Heart right ventricle (tissue), 16 donors: ENCODE measurements at places on chromosomes 6 and 20. TPM values are rescaled to one million over a fixed set of nuclear protein-coding genes. Genes with fewer than 3 reads are reported as not detected.

Gene SMLR1
- polyA plus RNA-seq: not detected

DNA sequence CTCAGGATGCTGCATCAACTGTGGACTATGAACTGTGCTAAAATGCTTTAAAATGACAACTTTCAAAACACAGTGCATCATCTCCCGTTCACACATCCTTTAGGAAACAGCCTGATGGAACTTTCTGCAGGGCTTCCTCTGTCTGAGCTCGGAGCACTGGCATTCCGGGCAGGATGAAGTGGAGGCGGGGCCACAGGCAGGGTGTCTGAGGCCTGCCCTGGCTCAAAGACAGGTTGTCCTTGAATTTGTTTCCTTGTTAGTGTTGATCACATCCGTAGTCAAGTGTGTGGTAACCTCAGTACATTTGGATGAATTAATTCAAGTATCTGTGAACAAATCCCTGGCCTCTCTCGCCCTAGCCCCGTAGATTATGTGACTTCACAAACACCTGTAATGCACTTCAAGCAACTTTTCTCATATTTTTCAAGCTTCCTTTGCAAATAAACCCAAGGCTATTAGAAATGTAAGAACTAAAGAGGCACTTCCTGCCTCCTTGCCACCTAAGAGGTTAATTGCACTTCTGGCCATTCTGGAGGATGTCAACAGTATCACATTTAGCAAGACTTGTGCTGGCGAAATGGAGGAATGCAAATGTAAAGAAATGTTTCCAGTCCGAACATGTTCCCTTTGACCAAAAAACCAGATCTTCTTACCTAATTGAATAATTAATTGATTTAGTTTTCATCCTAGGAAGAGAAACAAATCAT is 3.1 kb downstream of the CD93 start:
- DNase-seq: peak; percentile 75

Gene ARG1
- polyA plus RNA-seq: 0.10 TPM

Gene ADGRB3
- polyA plus RNA-seq: 0.77 TPM

- DNase-seq: no peak
Observed at GRCh38 chr20:51651921-51652549, 109.5 kb upstream of the NFATC2 start.

DNA sequence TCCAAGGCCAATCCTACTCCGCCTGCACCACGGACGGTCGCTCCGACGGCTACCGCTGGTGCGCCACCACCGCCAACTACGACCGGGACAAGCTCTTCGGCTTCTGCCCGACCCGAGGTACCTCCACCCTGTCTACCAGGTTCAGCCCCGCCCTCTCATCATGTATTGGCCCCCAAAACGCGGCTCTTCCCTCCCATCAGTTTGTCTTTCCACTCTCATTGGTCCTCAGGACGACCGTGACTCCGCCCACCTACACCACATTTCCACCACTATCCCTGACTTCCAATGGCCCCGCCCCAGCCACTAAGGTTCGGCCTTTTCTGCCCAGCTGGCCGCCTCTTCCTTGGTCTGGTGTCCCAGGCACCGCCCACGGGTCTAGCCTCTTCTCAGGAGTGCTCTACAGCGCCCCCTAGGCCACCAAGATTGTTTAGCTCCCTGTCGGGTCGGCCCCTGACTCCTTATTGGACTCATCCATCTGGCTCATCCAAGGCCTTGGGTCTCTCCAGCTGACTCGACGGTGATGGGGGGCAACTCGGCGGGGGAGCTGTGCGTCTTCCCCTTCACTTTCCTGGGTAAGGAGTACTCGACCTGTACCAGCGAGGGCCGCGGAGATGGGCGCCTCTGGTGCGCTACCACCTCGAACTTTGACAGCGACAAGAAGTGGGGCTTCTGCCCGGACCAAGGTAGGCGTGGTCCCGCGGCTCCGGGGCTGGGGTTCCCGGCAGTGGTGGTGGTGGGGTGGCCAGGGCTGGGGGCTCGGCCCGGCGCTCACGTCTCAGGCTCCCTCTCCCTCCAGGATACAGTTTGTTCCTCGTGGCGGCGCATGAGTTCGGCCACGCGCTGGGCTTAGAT is 3.1 kb downstream of the MMP9 start:
- peak; percentile 47 for DNase-seq

DNA sequence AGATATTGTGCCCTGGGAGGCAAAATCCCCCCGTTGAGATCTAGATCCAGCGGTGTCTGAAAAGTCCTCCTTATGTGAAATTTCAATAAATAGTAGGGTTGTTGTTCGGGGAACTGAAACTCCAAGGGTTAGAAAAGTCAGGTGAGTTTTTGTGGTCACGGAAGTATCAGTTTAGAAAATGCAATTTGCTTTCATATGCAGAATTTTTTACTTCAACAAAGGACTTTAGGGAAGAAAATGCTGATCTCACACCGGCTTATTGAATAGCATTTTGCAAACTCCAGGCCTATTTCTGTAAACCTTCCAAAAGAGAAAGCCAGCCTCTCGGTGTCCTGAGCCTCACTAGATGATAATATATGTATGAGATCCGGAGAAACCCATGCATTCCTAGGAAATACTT is 254.7 kb downstream of the TSHZ2 start:
- DNase-seq: no peak

DNA sequence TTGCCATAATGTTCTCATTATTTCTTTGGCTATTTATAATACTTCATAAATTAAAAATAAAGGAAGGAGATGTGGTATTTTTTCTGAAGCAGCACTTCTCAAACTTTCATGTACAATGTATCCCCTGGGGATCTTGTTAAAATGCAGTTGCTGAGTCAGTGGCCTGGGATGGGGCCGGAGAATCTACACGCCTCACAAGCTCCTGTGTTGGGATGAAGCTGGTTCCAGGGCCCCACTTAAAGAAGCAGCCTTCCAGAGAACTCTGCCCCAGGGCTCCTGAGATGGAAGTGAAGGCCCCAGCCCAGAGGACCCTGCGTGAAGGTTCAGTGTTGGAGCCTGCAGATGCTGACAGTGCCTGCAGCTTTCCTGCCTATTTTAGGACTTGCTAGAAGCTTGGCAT is 40.1 kb upstream of the SLC23A2 start:
- DNase-seq: no peak

- no peak for DNase-seq
Observed at GRCh38 chr6:25311331-25311840, 32.2 kb downstream of the CARMIL1 start.

DNA sequence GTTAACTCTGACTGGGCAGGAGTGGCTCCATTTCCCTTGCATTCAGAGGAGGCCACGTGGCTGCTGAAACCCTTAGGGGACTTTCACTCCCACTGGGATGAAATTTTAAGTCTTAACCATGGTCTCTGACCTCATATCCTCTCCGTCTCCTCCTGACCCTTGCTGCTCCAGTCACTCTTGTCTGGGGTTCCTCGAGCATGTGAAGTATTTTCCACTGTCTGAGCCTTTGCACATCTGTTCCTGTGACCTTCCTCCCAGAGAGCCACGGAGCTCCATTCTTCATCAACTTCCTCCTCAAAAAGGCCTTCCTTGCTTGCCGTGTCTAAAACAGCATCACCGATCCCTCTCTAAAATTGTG is 153.0 kb upstream of the UST start:
- DNase-seq: peak; percentile 50

DNA sequence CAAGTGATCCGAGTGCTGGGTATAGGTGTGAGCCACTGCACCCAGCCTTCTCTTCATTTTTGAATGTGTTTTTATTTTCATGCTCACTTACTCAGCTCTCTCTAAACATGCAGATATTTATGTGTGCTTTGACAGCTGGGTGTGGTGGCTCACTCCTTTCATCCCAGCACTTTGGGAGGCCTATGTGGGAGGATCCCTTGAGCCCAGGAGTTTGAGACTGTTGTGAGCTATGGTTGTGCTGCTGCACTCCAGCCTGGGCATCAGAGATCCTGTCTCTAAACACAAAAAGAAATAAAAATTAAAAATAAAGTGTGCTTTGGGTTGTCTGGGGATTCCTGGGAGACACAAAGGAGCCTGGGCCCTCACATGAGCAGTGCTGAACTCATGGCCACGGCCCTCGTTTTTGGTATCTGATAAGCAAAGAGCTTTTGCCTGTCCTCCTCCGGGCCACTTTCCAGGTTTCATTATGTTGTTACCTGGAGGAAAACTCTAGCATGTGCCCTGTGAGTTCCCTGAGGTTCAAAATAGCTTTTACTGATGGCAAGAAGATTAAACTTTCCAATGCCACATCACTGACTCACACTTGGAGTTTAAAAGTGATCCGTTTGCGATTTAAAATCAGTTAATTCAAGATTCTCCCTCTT is 78.5 kb downstream of the CD164 start:
- no peak for DNase-seq

GRCh38 chr20:10524643-10525042 is 89.5 kb downstream of the SLX4IP start:
- no peak for DNase-seq

- DNase-seq: no peak
Observed at GRCh38 chr6:112118034-112118433, 30.6 kb downstream of the FAM229B start.

DNA sequence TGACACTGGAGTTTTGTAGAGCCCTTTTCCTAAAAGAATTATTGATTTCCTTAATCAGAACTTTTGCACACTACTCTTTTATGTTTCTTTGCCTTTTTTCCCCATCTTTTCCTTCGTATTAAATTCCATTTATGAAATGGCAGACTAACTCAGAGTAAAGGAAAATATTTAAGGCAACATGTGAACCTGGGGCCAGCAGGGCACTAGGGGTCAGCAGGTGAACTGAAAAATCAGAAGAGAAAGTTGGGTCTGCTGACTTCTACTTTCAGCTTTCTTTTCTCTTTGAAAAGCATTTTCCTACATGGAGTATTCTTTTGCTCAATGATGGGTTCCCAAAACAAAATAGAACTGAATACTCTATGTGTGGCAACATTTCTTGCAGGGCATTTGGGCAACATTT is 226.6 kb upstream of the EXOC2 start:
- DNase-seq: no peak

DNA sequence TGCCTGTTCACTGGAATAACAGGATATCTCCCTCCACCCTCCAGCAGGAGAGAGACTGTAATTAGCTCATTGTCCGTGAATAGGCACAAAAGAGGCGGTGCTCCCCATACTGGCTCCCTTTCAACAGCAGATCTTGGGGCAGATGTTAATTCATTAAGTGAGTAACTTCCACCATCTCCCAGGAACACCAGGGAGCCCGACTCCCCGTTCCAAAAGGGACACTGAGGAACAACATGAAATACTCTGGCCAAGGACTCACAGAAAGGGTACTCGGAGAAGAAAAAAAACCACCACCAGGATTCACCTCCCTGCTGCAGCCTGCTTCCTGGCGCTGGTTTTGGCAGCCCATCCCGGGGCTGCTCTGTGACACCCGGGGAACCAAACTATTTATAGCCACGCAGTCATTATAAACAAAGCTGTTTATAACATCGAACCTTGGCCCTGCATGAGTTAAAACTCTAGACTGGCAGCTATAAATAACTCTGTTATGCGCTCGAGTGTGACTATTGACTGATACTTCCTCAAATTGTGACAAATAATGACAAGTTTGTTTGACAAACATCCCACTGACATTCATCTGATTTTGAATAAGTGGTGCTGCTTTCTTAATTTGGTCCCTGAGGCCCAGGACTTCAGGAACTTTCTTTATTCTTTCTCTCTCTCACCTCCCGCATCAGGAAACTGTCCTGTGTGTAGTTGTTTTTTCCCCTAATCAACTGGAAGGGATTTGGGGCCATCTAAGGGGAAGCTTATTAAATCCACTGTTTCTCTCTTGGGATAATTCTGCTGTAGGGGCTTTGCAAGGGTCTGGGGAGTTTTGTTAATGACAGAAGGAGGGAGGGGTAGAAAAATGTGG is 521.6 kb downstream of the CD83 start:
- peak; percentile 67 for DNase-seq

Gene BTN1A1
- polyA plus RNA-seq: not detected

- no peak for DNase-seq
Observed at GRCh38 chr6:10690651-10691445, 3.6 kb downstream of the C6orf52 start.

GRCh38 chr6:5663259-5663658 is 343.5 kb downstream of the NRN1 start:
- DNase-seq: no peak

- no peak for DNase-seq
Observed at GRCh38 chr20:4151991-4152695, 136.8 kb upstream of the RNF24 start.

GRCh38 chr6:52087498-52087999 is at the start of gene PKHD1:
PKHD1 (minus strand) TSS chr6:52087613; CDS start chr6:52084933, 2,680 bp downstream.
- no peak for DNase-seq

- DNase-seq: no peak
Observed at GRCh38 chr6:15593798-15594197, 69.0 kb downstream of the DTNBP1 start.

DNA sequence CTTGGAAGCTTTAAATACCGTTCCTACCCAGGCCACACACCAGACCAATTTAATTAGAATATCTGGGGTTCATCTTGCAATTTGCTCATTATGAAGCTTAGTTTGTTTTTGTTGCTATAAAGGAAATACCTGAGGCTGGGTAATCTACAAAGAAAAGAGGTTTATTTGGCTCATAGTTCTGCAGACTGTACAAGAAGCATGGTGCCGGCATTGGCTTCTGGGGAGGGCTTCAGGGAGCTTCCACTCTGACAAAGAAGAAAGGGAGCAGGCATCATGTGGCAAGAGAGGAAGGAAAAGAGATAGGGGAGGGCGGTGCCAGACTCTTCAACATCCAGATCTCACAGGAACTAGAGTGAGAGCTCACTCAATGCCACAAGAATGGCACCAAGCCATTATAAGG is 73.6 kb downstream of the RNF182 start:
- no peak for DNase-seq

Gene NHLRC1
- 0.73 TPM for polyA plus RNA-seq

Gene NOTCH4
- 33.0 TPM for polyA plus RNA-seq

- peak; percentile 79 for DNase-seq
Observed at GRCh38 chr20:11204926-11205768, 531.3 kb upstream of the JAG1 start.

Gene SPATA25
- polyA plus RNA-seq: 0.65 TPM

GRCh38 chr6:7541175-7542064 is at the start of gene DSP:
DSP (plus strand) TSS chr6:7541671; CDS start chr6:7541916, 245 bp downstream.
- peak; percentile 76 for DNase-seq

DNA sequence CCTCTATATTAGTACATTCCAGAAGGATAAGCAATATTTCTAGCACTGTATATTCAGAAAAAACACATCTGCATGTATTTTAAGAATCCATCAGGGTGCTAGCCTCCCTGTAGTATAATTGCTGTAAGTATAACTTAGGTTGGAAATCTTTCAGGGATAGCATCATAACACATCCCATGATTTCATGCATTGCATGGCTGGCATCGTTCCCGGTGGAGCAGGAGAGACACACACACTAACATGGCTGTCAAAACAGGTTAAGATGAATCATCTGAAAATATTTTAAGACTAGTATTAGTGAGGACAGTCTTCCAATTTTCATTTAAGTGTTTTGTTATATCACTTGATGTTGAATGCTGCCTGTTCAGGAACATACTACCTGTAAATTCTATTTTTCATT is 32.1 kb upstream of the CENPW start:
- no peak for DNase-seq
